ENCODE measurements at places on chromosomes 3 and 15.

GRCh38 chr15:87537295-87537694 lies 719.2 kb downstream of the NTRK3 start:
- DNase-seq: no peak

DNA sequence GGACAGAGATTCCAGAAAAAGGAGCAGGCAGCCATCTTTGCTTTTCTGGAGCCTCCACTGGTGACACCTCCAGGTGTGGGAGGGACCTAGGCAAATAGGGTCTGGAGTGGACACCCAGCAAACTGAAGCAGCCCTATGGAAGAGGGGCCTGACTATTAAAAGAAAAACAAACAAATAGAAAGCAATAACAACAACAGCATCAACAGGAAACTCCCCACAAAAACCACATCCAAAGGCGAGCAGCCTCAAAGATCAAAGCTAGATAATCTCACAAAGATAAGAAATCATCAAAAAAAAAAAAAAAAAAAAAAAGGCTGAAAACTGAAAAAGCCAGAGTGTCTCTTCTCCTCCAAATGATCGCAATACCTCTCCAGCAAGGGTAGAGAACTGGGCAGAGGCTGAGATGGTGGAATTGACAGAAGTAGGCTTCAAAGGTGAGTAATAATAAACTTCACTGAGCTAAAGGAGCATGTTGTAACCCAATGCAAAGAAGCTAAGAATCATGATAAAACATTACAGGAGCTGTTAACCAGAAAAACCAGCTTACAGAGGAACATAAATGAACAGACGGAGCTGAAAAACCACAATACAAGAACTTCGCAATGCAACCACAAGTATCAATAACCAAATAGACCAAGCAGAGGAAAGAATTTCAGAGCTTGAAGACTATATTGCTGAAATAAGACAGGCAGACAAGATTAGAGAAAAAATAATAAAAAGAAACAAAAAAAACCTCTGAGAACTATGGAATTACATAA lies 225.4 kb downstream of the CTNNB1 start:
- DNase-seq: no peak

DNA sequence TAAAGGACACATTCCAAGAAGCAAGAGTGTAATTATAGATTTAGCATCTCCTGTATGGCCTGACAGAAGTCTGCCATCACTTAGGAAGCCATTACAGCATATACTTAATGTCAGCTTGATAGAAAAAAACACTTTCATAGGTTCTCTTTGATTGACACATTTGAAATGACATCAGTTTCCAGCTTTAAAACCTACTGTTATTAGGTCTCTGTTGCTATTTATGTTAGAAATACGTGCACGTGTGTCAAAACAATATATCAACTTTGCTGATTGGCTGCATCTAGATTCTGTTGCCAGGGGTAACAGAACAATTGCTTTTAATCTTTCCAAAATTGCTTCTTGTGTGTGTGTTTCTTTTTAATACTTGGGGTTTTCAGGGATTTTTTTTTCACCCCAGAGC lies 389.3 kb upstream of the ATP11B start:
- DNase-seq: no peak

- DNase-seq: no peak
These were observed 302.9 kb upstream of the TRIM42 start for GRCh38 chr3:140375002-140375401.

GRCh38 chr15:93348711-93349545 lies 259.9 kb upstream of the RGMA start:
- DNase-seq: no peak

DNA sequence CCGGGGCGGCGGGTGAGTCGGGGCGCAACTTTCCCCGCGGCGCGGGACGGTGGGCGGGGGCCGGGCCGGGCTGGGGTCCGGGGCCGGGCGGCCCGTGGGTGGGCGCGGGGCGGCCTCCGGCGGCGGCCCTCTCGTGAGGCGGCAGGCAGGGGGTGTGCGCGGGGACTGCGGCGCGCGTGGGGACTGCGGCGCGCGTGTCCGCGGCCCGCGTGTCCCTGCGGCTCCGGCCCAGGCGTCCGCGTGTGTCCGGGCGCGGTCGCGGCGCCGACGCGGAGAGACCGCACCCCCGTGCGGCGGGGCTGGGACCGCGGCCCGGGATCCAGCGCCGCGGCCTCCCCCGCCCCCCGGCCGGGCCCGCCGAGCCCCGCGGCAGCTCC lies 349 bp downstream of the PLXNA1 start:
- DNase-seq: no peak

- no peak for DNase-seq
These were observed 1.1 kb downstream of the CMTM7 start for GRCh38 chr3:32392536-32393302.

DNA sequence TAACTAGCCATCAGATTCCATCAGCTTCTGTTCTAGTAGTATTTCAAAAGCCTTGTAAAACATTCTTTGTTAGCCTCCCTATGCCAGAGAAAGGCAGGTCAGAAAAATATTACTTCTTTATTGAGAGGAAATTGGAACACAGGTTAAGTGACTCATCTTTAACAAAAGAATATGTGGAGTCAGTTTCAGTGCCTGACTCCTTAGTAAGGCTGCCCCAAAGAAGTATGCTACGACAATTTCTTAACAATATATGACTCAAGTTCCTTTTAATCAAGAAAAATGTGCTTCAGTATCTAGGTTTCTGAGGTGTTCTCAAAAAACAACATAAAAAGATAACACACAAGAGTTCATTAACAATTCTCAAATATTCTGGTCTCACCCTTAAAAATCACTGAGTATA lies 139.2 kb downstream of the VPS13C start:
- no peak for DNase-seq

DNA sequence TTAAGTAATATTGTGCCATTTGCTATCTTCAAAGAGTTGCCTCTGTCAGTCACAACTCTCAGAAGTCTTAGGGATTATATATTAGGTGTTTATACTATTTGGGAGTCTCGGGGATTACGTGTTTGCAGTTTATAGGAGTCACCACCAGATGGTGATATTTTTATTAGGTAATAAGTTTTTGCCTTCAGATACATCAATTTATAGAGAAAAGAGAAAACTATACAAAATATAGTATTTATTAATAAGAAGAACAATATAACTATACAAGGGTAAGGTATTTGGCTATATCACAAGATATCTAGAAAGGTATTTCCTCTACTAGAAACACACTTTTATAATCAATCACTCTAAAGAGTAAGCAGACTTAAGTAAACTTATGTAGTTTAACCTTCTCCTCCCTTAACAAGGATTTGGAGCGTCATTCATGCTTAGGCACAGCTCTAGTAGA lies 10.7 kb upstream of the DHX36 start:
- DNase-seq: no peak

- DNase-seq: no peak
These were observed 9.1 kb upstream of the FOXB1 start for GRCh38 chr15:59994888-59995557.

DNA sequence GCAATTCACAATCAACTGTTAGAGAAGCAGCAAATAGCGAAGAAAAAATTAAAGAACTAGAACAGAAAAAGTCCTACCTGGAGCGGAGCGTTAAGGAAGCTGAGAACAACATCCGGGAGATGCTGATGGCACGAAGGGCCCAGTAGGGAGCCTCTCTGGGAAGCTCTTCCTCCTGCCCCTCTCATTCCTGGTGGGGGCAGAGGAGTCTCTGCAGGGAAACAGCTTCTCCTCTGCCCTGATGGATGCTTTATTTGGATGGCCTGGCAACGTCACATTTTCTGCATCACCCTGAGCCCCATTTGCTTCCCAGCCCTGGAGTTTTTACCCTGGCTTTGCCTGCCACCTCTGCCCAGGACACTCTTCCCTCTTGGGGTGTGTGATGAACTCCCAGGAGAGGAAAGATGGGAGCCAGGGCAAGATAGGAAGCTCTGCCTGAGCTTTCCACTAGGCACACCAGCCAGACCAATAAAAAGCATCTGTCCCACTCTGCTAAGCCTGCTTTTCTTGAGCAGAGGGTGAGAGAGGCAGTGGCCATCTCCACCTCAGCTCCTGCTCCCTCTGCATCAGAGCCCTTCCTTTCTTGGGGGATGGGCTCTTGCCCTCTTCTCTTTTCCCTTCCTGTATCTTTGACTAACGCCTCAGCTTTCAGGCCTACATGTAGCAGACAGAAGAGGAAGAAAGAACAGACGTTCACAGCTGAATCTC lies 39.4 kb downstream of the PPARG start:
- DNase-seq: no peak

GRCh38 chr15:25795061-25795460 lies 68.1 kb downstream of the ATP10A start:
- no peak for DNase-seq

DNA sequence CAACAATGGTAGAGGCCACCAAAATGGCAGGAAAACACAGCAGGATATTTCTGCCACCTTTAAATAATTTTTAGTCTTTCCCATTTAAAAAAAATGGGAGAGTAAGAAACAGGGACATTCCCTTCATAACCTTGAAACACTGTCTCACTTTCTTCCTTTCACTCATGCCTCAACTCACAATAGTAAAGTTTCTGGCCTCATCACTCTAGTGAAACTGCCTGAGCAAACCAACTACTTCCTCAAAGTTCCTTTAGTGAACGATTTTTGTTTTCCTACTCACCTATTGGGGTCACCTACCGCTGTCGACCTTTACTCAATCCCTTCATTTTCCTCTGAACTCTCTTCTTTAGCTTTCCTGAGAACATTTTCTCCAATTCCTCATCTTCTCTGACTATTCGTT lies 33.0 kb downstream of the SHC4 start:
- no peak for DNase-seq

DNA sequence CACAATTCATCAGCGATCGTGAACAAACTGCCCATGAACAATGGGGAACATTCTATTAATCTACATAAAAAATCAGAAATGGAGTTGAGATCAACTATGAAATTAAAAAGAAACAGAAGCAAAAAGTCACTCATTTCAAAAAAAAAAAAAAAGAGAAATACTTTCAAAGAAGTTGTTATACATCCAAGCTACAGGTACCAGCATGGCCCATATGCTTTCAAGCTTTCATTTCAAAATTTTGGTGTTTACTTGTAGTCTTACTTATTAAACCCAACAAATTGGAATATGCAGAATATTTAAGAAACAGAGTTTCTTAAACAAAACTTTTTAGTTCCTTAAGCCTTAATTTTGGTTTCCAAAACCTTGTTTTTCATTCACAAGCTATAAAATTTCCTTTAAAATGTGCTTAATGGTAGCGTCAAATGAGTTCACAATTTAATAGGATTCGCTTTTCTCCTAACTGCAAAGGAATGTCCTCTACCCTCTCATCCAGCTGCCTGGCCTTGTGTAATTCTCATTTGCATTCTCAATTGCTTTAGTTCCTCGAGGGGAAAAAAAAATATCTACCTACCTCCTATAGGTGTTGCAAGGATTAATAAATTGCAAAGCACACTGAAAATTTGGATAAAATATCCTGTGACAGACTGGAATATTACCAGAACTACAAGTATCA lies 565.2 kb downstream of the ROBO1 start:
- DNase-seq: no peak

- no peak for DNase-seq
These were observed 47.4 kb upstream of the SYN2 start for GRCh38 chr3:11956781-11957180.

GRCh38 chr3:138118612-138119422 lies 3.4 kb upstream of the DZIP1L start:
- DNase-seq: no peak

DNA sequence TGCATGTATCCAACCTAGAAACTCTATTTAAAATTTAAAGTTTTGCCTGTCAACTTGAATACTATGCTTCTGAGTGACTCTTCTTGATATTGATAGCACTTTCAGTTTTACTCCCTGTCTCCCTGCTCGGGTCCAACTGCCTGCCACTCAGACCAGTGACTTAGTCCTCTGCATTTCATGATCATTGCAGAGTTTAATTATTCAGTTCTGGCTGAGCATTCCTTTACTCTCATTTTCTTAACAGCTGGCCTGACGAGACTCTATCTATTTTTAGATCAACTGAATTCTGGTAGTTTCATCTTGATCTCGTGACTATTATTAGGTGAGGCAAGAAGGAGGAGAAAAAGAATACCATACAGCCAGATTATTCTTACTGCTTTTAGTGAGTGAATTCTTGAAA lies 617.4 kb downstream of the SI start:
- DNase-seq: no peak

GRCh38 chr3:168863561-168863960 lies 767.8 kb upstream of the GOLIM4 start:
- DNase-seq: no peak

DNA sequence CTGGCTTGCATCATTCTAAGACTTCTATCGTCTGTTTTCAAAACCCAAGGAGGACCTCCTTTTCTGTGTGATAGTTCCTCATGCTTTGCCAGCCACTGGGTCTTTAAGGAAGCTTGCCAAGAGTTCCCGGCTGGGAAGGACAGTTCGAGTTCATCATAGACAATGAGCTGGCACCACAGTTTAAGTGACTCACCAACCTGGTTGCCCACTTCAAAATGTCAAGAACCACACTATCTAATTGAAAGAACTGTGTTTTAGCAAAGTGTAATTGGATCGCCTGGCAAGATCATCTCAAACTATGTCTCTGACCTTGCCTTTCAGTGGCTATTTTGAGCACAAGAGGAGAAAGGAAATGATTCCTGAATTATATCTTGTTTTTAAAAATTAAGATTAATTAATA lies 27.9 kb downstream of the SOX2 start:
- DNase-seq: no peak

DNA sequence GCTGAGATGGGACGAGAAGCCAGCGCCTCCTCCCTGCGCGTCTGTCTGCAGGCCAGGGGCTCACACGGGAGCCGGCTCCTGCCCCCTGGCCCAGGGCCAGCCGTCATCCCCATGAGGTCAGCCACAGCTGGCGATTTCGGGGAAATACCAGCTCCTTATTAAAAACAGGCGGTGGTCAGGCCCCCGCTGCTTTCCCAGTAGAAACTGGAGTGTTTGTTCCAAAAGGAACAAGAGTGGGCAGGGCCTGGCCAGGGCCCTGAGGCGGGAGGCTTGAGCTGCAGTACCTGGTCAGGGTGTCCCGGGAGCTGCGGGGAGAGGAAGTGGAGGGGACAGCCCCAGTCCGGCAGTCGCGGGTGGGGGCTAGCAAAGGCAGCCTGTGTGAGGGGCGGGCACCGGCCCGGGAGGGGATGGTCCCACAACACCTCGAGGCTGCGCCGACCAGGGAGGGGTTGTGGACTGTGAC lies 17.8 kb downstream of the MYL3 start:
- DNase-seq: no peak

GRCh38 chr15:86555939-86556338 lies 476.3 kb downstream of the AGBL1 start:
- no peak for DNase-seq

GRCh38 chr3:178131801-178132200 lies 404.4 kb upstream of the KCNMB2 start:
- no peak for DNase-seq

DNA sequence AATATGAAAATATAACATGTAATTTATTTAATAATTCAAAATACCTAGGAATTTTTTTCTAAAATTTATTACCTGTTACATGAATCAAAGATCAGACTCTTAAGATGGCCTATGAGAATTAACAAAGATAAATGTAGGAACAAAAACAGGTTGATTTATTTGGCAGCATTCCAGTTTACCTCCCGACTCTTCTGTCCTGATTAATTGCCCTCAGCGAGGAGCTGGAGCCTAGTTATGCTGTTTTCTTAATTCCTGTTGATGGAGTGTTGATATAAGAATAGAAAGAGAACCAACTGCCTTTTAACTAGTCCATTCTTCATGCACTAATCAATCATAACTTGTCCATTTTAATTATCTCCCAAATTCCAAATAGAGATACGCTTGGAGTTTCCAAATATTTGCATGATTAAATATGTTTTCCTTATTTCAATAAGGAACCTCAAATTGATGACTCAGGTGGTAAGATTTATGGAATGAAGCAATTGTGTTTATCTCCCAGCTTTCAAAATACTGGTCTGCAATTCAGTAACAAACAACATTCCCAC lies 10.6 kb upstream of the CPB1 start:
- DNase-seq: no peak
